IPS DF 6.9 (cell line): ENCODE measurements at places on chromosomes 11 and 22.

DNA sequence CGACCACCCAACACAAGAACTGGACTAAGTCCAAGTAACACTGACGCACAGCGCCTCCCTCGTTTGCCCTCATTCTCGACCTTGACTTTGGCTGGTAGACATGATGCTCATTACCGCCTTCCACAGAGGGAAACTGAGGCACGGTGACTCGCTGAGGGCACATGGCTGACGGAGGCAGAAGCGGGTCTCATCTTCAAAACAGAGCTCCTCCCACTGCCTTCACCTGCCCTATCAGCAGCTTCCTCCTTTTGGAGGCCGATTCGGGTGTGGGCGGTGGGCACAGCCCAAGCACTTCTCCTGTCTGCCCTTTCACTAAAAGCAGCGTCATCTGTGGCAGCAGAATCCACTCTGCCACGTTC is 2.0 kb upstream of the KMT5B start:
- no peak for DNase-seq

- no peak for DNase-seq
These were observed 64.7 kb upstream of the CD5 start for GRCh38 chr11:61037441-61038093.

DNA sequence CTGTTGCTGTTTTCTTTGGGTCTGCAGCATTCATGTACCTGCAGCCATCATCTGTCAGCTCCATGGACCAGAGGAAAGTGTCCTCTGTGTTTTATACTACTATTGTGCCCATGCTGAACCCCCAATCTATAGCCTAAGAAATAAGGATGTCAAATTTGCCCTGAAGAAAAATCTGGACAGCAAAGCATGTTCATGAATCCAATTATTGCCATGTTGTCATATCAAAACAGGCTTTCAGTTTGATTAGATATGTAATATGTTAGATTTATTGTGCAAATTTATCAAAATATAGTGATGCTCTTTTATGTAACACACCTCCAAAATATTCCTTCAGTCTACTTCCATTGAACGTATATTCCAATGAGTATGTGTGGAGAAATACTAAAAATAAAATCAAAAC is 15.4 kb upstream of the OR8G1 start:
- no peak for DNase-seq

DNA sequence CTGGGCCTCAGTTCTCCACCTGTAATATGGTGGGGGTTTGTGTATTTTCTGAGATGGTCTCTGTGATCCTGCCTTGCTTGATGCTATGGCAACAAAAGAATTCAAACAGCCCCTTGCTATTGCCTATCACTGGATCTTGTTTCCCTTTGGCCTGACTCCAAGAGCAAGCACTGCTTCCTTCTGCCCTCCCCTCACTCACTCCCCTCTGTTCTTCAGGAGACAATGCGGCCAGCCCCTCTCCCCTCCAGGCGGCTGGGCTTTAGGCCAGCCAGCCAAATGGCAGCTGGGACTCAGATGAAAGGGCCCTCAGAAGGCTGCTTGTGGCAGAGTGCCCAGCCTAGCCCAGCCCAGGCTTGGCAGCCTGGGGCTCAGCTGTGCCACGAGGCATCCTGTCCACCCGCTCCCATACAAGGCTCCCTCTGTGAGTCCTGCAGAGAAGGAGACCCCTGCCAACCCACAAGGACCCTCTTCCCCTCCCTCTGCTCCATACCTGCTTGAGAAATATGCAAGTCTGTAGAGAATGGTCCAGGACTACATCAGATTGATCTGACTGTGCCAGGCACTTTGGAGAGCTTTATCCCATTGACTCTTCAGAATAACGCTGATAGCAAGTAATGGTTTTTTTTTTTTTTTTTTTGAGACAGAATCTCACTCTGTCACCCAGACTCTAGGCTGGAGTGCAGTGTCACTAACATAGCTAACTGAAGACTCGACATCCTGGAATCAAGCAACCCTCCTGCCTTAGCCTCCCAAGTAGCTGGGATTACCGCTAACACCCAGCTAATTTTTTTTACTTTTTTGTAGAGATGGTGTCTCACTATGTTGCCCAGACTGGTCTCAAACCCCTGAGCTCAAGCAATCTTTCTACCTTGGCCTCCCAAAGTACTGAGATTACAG is 7.6 kb upstream of the KCTD14 start:
- DNase-seq, result no peak

- no peak for DNase-seq
These were observed 1.5 kb downstream of the LSP1 start for GRCh38 chr11:1854132-1854948.

DNA sequence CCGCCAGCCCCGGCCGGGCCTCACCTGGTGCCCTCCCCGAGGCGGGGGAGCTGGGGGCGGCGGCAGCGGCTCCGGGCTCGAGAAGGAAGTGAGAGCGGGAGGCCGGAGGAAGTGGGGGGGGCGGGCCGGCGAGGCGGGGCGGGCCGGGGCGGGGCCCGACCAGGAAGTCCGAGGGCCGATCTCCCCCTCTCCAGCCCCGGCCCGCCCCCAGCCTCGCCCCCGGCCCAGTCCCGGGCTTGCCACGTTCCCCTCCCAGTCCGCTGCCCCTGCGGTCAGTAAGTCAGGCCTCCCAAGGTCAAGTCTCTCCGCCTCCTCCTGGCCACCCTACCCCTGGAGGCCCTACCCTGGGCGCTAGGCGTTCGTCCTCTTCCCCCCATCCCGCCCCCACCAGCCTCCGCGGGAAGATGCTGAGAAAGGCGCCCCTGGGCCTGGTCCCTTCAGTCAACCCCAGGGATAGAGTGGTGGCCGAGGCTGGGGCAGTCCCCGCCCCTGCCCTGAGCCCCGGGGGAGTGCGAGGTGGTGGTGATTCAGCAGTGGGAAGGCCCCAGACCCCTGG is at the start of gene RHOG:
RHOG (minus strand) TSS at position 90 of the 556 bp plus-strand sequence. CDS start 12,821 bp downstream, outside the sequence.
- no peak for DNase-seq

GRCh38 chr11:75918331-75918730 is 103.3 kb downstream of the UVRAG start:
- no peak for DNase-seq

GRCh38 chr22:23305321-23305910 is 125.1 kb downstream of the BCR start:
- DNase-seq, result no peak

GRCh38 chr11:13347901-13348300 is 70.3 kb downstream of the BMAL1 start:
- DNase-seq, result no peak

DNA sequence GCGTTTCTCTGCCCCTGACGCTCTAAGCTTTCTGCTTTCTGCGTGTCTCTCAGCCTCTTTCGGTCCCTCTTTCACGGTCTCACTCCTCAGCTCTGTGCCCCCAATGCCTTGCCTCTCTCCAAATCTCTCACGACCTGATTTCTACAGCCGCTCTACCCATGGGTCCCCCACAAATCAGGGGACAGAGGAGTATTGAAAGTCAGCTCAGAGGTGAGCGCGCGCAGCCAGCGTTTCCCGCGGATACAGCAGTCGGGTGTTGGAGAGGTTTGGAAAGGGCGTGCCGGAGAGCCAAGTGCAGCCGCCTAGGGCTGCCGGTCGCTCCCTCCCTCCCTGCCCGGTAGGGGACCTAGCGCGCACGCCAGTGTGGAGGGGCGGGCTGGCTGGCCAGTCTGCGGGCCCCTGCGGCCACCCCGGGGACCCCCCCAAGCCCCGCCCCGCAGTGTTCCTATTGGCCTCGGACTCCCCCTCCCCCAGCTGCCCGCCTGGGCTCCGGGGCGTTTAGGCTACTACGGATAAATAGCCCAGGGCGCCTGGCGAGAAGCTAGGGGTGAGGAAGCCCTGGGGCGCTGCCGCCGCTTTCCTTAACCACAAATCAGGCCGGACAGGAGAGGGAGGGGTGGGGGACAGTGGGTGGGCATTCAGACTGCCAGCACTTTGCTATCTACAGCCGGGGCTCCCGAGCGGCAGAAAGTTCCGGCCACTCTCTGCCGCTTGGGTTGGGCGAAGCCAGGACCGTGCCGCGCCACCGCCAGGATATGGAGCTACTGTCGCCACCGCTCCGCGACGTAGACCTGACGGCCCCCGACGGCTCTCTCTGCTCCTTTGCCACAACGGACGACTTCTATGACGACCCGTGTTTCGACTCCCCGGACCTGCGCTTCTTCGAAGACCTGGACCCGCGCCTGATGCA is at the start of gene MYOD1:
MYOD1 (plus strand) TSS at position 544 of the 910 bp plus-strand sequence; CDS start at position 756, 212 bp downstream.
- DNase-seq, result no peak

DNA sequence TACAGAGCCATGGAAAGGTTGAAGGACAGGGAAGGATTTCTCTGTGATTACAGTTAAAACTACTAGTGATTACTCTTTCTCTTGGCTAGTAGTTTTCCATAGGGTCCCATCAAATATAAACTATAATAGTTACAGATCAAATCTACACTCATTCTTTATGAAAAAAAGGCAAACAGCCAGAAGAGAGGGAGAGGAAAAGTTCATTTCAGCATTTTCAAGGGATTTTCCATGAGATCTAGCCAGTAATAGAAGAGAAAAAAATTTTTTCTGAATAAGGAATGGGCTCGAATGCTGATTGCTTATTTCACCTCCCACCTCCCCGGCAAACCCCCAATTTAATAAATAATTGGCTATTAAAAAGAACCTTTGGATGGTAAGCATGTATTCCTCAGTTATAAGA is 74.8 kb upstream of the BLID start:
- DNase-seq, result no peak

DNA sequence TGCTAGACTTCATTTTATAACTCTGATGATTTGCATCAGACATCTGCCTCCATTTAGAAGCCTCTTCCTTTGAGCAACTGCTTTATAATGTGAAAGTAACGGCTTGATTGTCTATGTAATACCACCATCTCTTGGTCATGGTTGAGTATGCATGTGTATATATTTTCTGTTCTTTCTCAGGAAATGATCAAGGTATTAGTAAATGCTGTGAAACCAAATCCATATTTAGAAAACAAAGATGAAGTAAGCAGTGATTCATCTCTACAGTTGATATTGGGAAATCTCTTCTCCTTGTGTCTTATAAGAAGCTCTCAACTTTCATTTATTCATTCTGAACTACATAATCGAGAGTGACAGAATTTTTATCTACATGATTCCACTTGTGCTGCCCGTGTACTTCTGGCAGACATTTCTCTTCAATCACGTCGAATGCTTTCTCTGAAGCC is 104.6 kb upstream of the ANO3 start:
- peak; percentile 1 for DNase-seq
